ENCODE measurements at places on chromosomes 4 and X. TPM values are rescaled to one million over a fixed set of nuclear protein-coding genes. Genes with fewer than 3 reads are reported as not detected.

MAGT1 gene
- total RNA-seq, result 33.7 TPM

SHISA3 gene
- not detected for total RNA-seq

HERC6 gene
- 3.0 TPM for total RNA-seq

PDGFRA gene
- total RNA-seq, result not detected

EXOSC9 gene
- total RNA-seq, result 76.8 TPM

HCFC1 gene
- 116 TPM for total RNA-seq

PDLIM3 gene
- total RNA-seq, result not detected

CLOCK gene
- total RNA-seq, result 8.2 TPM

CLTRN gene
- 0.38 TPM for total RNA-seq

MAGEB2 gene
- total RNA-seq, result not detected

PABPC5 gene
- not detected for total RNA-seq

RGN gene
- total RNA-seq, result not detected

LDB2 gene
- not detected for total RNA-seq

All from activated CD8-positive, alpha-beta T cell treated with anti-CD3 and anti-CD28 coated beads for 36 hours (primary cell).